ENCODE measurements at places on chromosomes 12 and 14. TPM values are rescaled to one million over a fixed set of nuclear protein-coding genes. Genes with fewer than 3 reads are reported as not detected.

- no peak for DNase-seq
These were observed 157.2 kb downstream of the PAX9 start for GRCh38 chr14:36818794-36819384.

DNA sequence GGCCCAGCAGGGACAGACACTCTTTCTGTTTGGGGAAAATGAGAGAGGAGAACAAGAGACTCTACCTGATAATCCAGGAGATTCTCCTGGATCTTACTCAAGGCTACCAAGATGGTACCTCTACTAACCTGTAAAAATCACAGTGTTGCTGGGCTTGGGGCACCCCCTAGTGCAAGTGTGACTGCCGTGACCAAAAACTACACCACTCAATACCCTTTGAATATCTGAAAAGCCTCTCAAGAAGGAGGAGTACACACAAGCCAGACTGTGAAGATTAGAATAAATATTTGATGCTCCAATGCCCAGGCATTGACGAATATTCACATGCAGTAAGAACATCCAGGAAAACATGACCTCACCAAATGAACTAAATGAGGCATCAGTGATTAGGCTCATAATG lies 965.4 kb downstream of the LRFN5 start:
- no peak for DNase-seq

DNA sequence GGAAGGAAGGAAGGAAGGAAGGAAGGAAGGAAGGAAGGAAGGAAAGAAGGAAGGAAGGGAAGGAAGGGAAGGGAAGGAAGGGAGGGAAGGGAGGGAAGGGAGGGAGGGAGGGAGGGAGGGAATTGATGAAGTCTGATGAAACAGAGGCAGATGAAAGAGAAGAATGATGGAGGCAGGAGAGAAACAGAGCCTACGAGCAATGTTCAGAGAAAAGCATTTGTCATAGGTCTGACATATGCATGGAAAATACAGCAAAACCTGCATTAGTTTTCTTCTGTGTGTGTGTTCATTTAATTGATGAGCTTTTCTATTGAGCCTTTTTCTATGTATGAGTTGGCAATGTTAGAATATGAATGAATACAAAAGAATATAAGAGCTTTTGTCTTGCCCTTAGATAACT lies 343.4 kb downstream of the GXYLT1 start:
- DNase-seq, result no peak

The NR4A1 gene
- 5.8 TPM for total RNA-seq

The CCDC196 gene
- total RNA-seq, result not detected

- no peak for DNase-seq
These were observed 21.7 kb downstream of the GALNT16 start for GRCh38 chr14:69281450-69282169.

The RACGAP1 gene
- total RNA-seq, result 22.0 TPM

- DNase-seq, result no peak
These were observed 26.2 kb upstream of the TMED10 start for GRCh38 chr14:75202657-75203056.

DNA sequence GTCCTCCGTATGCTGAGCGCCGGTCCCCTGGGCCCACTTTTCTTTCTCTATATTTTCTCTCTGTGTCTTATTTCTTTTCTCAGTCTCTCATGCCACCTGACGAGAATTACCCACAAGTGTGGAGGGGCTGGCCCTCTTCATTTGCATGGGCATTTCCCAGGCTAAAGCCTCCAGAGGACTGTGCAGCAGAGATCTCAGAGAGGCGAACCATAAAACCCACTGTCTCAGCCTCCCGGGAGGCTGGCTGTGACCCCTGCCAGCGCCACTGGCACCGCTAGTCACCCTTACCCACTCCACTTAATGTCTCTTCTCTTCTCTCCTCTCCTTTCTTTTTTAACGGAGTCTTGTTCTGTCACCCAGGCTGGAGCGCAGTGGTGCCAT lies 7.1 kb upstream of the SERPINA9 start:
- DNase-seq, result no peak

GRCh38 chr14:100567009-100567876 lies 20.0 kb downstream of the BEGAIN start:
- DNase-seq, result no peak

DNA sequence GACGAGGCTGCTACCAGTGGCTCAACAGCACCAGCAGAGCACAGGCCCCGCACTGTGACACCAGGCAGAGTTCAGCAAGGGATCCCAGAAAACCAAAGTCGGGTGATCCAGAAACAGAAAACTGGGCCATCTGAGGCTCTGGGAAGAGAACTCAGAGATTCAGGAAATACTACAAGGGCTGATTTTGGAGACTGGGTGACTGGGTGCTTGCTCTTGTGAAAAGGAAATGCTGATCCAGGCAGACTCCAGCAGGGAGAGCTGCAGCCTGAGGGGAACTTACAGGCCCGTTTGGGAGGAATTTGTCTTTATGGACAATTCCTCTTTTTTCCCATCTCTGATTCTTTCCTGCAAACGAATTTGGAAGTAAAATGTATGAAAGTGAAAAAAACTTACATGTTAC lies 28.2 kb downstream of the FOXN3 start:
- no peak for DNase-seq

The DDN gene
- 9.2 TPM for total RNA-seq

The CNTN1 gene
- 385 TPM for total RNA-seq

The LUM gene
- 20.1 TPM for total RNA-seq

- DNase-seq, result no peak
These were observed 32.9 kb downstream of the TXNRD1 start for GRCh38 chr12:104248444-104248843.

- DNase-seq, result no peak
These were observed 34.6 kb downstream of the ATF7 start for GRCh38 chr12:53591301-53592206.

DNA sequence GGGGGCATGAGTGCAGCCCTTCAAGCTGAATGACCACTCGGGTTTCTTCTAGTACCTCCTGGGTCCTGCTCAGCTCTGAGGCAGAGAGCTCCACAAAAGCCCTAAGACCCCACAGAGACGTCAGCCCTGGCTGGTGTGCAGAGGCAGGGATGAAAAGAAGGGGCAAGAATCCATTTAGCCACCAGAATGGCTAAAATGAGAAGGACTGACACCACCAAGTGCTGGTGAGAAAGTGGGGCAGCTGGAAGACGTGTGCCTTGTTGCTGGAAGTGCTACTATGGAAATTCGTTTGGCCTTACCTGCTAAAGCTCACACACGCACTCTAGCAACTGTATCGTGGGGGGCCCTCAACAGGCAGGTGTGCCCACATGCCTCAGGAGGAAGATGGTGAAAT lies 26.7 kb downstream of the RILPL1 start:
- no peak for DNase-seq

The LMNTD1 gene
- total RNA-seq, result 1.1 TPM

GRCh38 chr12:69149270-69149669 lies 90.1 kb upstream of the CPSF6 start:
- no peak for DNase-seq

The ENDOU gene
- total RNA-seq, result not detected

The ACRBP gene
- total RNA-seq, result 0.62 TPM

The AKAP6 gene
- 158 TPM for total RNA-seq

The C3AR1 gene
- total RNA-seq, result 3.1 TPM

- no peak for DNase-seq
These were observed 58.6 kb downstream of the R3HDM2 start for GRCh38 chr12:57372233-57372632.

The TOMM20L gene
- not detected for total RNA-seq

GRCh38 chr14:70803321-70804310 lies 5.7 kb downstream of the MAP3K9 start:
- no peak for DNase-seq

DNA sequence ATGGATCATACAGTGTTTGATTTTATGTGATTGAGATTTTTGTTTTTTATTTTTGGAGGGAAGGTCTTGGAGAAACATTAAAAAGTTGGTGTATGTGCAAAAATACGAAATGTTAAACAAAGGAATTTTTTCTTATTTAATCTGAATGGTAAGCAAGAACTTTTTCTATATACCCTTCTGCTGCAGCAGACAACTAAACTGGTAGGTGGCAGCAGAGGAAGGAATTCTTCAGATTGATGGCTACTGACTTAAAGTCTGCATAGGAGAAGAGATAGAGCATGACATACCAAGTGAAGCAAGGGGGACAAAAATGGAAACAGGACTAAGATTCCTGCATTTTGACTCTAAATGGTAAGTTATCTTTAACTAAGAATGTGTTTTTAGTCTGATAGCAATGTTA lies 42.0 kb upstream of the A2ML1 start:
- DNase-seq, result no peak

GRCh38 chr12:20865873-20866272 lies 55.4 kb downstream of the SLCO1B3 start:
- no peak for DNase-seq

The CIPC gene
- total RNA-seq, result 44.5 TPM

DNA sequence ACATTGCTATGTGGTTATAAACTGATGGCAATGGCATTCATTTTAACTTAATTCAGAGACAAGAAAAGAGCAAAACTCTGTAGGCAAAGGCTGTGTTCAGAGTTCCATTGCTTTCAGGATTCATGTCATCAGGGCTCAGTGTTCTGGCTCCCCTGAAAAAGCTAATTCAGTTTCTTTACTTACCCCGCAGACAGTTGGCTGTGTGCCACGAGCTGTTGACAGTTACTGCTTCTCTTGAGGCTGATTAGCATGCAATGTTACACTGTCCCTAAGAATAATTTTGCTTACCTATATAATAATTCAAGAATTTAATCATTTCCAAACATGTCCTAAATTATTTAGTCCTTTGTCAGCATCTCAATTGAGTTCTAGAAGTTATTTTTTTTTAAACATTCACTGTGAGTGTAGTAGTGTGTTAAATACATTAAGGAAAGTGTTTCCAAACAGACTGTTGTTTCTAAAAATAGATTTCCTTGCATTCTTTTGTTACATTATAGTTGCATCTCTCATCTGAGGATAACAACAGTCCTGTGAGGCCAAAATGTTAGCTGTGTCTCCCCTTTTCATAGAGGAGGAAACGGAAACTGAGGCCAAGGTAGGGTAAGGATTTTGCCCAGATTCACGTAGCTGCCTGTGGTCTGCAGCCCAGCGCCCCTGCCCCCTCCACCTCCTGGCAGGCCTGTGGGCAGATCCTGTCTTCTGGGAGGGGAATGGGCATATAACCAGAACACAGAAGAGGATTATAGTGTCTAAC lies 98.6 kb downstream of the PELI2 start:
- no peak for DNase-seq

GRCh38 chr12:81274637-81275529 lies 197.0 kb downstream of the ACSS3 start:
- no peak for DNase-seq

The SLC6A12 gene
- total RNA-seq, result 4.4 TPM

GRCh38 chr12:113403435-113404415 lies at the start of gene SDS:
Gene SDS (minus strand): TSS chr12:113403887. CDS start chr12:113399708, 4,179 bp downstream.
- DNase-seq, result peak; percentile 27

The TDRD9 gene
- 1.2 TPM for total RNA-seq

- no peak for DNase-seq
These were observed 30.9 kb upstream of the FBRSL1 start for GRCh38 chr12:132458846-132459641.

GRCh38 chr12:128825835-128826234 lies 2.1 kb upstream of the SLC15A4 start:
- DNase-seq, result no peak

The PRH2 gene
- total RNA-seq, result 0.62 TPM

GRCh38 chr14:87767567-87767901 lies 225.4 kb downstream of the GALC start:
- no peak for DNase-seq

DNA sequence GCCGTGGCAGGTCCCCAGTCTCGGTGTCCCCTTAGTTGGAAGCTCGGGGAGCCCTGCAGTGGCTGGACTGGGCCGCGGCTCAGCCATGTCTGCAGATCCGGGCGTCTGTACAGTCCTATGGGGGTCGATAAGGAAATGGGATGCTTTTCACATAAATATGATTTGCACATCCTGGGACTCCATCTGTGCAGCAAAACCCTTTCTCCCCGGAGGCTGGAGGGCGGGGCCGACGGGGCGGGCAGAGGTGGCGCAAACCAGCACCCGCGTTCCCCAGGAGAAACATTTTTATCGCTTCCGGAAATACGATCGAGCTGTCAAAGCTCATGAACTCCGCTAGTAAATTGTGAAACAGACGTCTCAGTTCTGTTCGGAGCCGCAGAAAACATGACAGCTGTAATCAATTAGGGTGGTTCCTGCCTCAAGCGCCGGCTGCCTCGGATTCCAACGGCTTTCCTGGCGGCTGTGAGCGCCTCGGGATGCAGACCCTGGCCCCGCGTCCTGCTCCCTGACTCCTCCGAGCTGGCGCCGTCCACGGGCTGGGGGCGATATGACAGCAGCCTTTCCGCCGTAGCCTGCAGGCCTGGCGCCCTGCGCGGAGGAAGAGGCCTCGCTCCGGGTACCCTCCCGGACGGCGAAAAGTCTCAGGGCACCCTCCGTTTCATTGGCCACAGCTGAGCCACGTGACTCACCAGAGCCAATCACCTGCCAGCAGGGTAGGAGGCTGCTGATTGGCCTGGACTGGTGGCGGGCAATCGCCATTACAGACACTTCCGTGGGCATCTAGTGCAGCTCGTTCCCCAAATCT lies 23.0 kb downstream of the DIO3 start:
- no peak for DNase-seq

DNA sequence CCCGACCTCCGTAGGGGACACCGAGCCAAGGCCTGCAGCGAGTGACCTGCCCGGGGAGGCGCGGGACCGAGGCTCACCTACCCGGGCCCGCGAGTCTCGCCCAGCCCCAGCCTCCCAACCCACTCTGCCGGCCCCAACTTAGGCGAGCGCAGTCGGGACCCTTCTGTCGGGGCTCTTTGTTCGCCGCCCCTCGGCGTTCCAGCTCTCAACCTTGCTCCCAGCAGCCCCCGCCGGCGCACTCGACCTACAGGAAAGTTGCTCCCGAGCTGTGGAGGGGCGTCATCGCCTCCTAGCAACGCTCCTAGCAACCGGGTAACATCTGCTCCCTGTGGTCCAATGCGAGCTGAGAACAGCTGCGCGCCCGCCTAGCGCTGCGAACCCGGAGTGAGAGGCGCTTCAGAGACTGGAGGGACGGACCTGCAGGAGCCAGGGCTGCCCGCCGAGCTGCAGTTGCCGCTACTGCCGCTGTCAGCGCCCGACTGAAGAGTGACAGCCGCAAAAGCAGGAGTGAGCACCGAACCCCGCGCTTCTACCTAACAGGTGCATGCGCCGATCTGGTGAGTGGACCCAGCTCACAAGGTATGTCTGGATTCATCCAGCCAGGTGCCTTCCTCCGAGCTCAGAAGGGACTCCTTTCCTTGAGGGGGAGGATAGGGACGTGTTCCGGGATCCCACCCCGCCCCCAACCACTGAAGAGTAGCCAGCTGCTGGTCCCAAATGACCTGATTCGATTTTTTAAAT lies 355.0 kb downstream of the SNAPC1 start:
- DNase-seq, result peak; percentile 84

DNA sequence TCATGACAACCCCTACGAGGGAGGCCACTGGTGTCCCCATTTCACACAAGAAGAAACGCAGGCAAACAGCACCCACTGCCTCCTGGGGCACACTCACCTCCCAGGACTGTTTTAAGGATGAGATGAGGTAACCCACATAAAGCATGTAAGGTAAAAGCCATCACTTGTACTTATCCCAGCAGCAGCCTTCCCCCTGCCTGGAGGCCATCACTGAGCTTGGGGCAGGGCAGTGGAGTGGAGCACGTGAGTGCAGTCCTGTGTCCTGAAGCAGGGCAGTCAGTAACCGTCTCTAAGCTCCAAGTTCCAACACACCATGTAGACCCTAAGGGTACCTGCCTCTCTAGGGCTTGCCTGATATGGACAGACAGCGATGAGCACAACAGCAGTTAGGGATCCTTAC lies 1.7 kb downstream of the POLE start:
- DNase-seq, result no peak

The RERG gene
- total RNA-seq, result 2.2 TPM
